ENCODE measurements at places on chromosomes 11 and 22.

DNA sequence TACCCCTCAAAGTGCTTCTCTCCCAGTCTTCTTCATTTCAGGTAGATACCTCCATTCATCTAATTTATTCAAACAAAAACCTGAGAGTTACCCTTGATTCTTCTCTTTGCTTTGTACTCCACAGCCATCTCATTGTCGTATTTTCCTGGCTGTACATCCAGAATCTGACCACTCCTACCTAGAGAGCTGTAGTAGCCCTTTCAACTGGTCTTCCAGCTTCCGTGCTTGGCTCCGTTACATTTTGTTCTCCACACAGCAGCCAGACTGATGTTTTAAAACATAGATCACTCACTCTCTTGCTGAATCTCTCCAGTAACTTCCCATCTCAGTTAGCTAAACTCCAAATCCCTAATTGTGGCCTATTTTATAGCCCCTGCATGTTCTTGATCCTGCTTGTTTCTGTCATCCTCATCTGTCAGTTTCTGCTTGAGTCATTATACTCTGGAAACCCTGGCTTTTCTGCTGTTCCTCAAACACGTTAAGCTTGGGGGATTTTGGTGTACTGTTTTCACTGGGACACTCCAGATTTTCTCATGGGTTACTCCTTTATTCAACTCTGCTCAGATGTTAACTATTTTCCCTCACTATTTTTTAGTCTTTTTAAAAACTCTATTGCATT lies 7.4 kb downstream of the SPCS2 start:
- no peak for DNase-seq

- no peak for DNase-seq
Observed at GRCh38 chr22:17829695-17830042, 55.4 kb upstream of the BID start.

- DNase-seq, result no peak
Observed at GRCh38 chr11:70267405-70267950, 3.0 kb upstream of the PPFIA1 start.

DNA sequence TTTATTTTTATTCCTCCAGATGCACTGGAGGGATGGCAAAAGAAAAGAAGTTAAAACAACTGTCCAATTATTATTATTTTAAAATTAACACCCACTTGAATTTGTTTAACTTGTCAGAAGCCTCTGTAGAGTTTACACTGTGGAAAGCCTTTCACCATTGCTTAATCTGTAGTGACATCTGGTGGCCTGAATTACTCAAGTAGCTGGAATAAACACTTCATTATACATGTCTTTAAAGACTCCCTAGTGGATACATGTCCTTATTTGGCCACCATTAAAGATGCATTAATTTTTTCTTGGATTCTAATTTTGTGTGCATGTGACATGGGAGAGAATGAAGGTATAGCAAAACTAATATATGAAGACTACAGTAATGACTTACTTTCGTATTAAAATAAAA lies 1496.5 kb downstream of the FAM181B start:
- no peak for DNase-seq

DNA sequence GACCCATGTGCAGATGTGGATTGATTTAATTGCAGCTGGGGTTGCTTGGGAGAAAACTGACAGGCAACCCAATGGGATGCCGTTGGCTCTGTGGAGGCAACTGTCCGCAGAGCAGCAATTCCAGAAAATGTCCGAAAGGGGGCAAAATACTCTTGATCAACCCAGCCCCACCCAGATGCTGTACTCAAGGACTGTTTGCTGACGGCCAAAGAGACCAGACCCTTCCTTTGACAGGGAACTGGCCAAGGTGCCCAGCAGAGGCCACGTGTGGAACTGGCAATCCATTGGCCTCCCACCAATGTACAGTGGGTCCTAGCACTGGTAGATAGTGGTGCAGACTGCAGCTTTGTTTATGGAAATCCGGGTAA lies 29.7 kb upstream of the KCNA4 start:
- DNase-seq, result no peak

DNA sequence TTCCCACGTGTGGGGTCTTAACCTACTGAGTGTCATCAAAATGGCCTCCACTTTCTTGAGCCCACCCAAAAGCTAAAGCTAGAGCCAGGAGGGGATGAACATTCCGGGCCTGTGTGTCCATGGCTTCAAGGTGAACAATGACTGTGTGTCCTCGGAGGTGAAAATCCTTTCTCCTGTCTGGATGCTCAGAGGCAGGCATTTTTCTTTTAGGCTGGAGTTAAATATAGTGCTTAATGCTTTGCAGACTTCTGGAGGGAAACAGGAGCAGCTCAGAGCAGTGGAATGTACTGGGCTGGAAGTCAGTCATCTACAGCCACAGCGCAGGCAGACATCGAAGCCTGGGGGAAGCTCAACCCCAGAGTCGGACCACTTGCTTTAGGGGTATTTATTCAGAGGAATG lies 68.6 kb upstream of the TMEM45B start:
- no peak for DNase-seq

- DNase-seq, result no peak
Observed at GRCh38 chr11:90229791-90230190, 6.9 kb upstream of the CHORDC1 start.

GRCh38 chr11:111429066-111429506 lies 50.0 kb upstream of the POU2AF1 start:
- peak; percentile 86 for DNase-seq

- no peak for DNase-seq
Observed at GRCh38 chr11:35322318-35322979, 96.9 kb downstream of the SLC1A2 start.

DNA sequence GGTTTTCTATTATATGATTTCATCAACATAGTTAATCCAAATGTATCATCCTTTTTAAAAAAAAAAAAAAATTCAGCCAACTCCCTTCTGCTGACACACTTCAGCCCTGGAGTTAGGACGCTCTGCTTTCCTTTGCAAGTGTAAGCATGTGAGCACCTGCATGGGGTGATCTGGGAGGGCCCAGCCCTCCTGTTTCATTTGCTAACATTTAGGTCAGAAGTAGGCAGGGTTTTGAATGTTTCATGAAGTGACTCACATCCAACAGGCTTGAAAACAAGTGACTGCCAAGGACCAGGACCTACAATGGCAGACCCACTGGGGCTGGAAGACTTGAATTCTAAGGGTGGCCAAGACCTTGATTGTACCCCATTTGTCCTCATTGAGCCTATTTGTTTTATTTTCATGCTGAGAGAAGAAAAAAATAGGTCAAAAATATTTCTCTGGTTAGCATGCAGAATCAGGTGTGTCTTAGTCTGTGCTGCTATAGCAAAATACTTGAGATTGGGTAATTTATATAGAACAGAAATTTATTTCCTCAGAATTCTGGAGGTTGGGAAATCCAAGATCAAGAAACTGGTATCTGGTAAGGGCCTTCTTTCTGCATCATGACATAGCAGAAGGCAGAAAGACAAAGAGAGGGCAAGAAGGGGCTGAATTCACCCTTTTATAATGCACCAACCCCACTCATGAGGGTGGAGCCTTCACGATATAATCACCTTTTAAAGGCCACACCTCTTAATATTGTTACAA lies 137.6 kb downstream of the CD44 start:
- DNase-seq, result peak; percentile 43

- DNase-seq, result no peak
Observed at GRCh38 chr22:21818487-21819182, 48.8 kb downstream of the MAPK1 start.

GRCh38 chr22:25475257-25476022 lies 89.0 kb upstream of the GRK3 start:
- DNase-seq, result no peak

DNA sequence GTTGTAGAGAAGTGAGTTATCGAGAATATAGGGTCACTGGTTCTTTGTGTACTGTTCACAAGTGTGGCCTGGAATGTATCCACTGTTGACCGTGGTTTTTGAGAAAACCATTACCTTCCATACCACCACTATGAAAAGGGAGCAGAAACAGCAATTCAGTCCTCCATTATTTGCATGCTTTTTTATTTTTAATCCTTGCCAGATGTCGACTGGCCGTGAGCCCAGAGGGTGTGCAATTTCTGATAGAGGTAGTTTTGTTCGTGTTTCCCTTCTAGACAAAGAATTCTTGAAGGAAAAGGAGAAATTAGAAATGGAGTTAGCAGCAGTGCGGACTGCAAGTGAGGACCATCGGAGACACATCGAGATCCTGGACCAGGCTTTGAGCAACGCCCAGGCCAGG lies 81.7 kb downstream of the AMOTL1 start:
- no peak for DNase-seq

Measured in activated T-cell treated with anti-CD3 and anti-CD28 coated beads, Interleukin-2, amount 50 U/mL, for 48 hours (primary cell).